ENCODE measurements at places on chromosomes 3 and 15.

- DNase-seq: no peak
Observed at GRCh38 chr15:74961616-74962015, 5.0 kb upstream of the RPP25 start.

- DNase-seq: no peak
Observed at GRCh38 chr3:174581558-174581957, 277.6 kb upstream of the NAALADL2 start.

DNA sequence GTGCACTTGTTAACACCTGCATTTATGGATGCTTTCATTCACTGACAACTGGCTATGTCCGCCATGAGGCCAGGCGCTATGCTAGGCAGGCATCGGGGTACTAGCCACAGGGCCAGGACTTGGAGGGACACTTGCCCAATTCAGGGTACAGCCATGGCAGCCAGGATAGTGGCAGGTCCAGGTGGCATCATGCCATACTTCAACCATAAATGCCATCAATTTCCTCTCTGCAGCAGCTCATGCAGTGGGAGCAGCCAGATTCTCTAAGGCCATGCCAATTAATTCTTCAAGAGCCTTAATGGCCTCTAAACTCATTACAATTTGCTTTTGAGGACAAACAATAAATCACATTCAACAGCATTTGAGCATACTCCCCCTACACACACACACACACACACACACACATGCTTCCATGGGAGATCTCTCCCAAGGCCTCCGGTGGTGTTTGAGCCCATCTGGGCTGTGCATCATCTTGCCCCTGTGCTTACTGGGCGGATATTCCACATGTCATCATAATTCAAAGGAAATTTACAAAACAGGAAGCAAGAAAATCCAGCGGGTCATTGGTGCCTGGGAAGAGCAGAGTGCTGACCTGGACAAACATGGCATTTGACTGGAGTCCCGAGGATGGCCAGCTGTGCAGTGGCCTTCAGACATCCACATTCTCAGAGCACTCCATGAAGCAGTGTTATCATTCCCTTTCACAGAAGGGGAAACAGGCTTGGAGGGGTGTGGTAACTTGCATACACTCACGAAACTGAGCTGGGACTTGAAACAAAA, 109.1 kb downstream of the IQSEC1 start:
- DNase-seq: no peak

- no peak for DNase-seq
Observed at GRCh38 chr3:58864480-58864879, 185.3 kb downstream of the CFAP20DC start.

- DNase-seq: no peak
Observed at GRCh38 chr3:32495609-32496008, 7.0 kb downstream of the CMTM6 start.

- peak; percentile 61 for DNase-seq
Observed at GRCh38 chr3:17183951-17184550, 299.3 kb downstream of the PLCL2 start.

- no peak for DNase-seq
Observed at GRCh38 chr3:71785532-71786216, 726 bp upstream of the PROK2 start.

DNA sequence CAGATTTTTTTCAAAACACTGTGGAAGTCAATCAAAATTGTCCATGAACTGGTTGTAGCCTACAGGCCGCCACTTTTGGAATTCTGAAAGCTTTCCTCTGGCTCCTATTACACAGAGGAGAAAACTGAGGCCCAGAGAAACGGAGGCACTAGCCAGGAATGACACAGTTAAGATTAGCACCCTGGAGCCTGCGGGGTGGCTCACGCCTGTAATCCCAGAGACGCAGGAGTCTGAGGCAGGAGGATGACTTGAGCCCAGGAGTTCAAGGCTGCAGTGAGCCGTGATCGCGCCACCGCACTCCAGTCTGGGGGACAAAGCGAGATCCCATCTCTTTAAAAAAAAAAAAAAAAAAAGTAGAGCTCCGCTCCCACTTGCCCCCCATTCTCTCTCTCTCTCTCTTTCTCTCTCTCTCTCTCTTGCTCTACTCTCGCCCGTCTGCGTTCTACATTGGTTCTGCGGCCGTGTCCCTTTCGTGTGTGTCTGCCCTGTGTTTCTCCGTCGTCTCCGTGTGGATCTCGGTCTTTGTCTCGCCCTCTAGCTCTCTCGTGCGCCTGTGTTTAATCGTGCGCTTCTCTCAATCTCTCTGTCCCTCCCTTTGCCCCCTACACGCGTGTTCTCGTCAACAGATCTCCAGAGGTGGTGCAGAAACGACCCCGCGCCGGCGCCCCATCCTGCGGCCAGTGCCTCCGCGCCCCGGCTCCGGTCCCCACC, 512 bp upstream of the TRH start:
- no peak for DNase-seq

- DNase-seq: no peak
Observed at GRCh38 chr3:47473391-47473790, 2.4 kb downstream of the SCAP start.

DNA sequence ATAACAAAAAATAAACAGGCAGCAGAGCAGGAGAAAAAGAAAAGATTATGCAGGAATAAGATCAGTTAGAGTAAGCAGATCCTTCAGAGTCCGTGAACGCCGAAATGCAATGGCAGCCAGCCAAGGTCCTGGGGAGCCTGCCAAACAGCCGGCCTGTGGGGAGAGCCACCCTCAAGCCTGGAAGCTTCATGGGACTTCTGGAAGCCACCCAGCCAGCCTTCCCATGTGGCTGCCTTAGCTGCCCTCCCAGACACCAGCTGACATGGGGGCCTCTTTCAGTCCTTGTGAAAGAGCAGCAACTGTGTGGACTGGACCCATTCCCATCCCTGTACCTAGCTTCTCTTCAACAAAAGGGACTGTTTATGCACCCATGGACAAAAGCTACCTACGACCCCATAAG, 64.9 kb upstream of the RAD18 start:
- peak; percentile 65 for DNase-seq

DNA sequence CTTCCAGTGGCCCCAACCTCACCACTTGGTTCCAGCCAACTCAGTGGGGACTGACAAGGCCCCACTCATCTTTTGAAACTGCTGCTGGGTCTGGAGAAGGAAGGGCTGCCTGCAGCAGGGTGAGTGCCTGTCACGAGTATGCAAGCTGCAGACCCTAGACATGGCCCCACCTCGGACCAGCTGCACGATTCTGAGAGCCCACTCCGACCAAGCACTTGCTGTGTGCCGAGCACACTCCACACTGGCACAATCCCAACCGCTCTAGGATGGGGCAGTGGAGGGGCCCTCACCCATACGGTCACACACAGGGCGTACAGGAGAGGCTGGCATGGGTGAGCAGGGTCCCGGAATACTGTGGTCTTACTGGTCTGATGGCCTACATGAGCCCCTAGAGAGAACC, 8.0 kb upstream of the PLXND1 start:
- no peak for DNase-seq

DNA sequence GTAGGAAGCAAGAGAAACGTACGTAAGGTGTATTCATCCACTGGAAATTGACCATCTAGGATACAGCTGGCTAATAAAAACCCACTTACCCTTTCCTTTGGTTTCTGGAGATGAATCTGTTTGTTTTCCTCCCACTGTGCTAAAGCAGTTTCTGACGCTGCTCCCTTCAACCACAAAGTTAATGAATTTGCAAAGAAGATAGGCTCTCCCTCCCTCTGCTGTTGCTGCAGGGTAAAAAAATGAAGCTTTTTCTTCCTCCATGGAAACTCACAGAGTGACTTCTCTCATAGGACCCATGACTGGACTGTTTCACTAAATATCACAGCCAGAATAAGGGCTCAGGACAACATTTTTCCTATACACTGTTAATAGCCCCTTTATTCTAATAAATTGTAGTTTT, 172.1 kb upstream of the LRRN1 start:
- DNase-seq: no peak

DNA sequence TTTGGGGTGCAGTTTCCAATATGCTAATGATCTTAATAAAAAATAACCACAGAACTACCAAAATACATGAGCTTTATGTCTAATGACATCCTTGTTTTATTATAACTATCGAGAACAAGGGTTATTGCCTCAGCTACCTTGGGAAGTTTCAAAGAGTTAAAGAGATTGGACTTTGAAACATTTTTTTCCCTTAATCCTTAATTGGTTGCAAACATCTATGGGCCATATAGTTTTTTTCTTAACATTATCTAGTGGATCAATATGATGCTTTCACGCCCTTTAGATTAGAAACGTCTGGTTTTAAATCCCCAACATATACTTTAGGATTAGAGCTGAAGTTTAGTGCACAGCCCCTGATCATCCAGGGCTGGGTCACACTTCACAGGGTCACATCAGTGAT, 219.2 kb upstream of the SGO1 start:
- no peak for DNase-seq

GRCh38 chr3:57756528-57757401, 656 bp downstream of the SLMAP start:
- peak; percentile 78 for DNase-seq

DNA sequence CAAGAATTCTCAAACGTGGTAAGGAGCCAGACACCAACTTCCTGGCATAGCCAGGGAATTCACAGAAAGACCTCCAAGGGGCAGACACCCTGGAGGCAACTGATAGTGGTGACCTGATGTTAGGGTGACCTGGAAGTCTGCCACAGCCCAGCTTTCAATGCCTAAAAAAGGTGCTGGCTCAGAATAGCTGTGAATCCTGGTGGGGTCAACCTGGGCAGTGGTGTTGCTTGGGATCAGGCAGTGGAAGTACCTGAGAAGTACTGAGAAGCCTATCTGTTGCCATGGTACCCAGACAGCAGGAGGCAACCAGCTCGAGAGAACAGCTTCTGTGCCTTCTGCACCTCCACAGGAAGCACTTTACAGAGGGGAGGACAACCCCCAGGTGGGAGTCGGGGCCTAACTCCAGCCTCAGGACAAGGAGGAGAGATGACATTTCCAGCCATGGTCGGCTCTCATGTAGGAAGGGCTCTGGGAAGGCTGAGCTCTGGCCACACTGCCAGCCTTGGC, 55.4 kb upstream of the LARS2 start:
- DNase-seq: no peak

DNA sequence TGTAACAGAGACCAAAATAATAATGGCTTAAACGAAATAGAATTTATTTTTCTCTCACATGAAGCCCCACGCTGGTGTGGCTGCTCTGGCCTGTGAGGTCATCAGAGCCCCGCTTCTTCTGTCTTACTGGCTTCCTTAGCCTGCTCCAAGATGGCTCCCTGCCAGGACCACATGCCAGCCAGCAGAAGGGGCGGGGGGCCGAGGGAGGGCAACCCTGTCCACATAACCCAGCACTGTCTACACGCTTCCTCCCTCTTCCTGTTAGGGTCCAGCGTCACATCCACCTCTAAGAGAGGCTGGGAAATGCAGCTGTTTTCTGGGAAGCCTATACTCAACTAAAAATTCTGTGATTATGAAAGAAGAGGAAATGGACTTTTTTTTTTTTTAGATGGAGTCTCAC, 107.9 kb upstream of the DLG1 start:
- DNase-seq: peak; percentile 50

DNA sequence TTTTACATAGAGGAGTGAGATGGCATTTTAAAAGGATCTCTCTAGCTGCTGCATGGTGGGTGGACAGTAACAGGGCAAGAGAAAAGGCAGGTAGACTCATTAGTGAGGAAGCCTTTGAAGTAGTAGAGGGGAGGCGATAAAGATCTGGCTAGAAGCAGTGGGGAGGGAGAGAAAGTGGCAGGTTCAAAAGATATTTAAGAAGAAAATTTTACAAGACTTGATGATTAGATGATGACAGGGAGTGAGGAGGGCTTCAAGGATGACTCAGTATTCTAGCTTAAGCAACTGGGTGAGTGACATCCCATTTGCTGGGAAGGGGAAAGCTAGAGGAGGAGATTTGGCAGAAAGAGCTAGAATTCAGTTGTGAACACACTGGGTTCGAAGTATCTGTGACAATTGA, 3.8 kb upstream of the BRPF1 start:
- DNase-seq: no peak

DNA sequence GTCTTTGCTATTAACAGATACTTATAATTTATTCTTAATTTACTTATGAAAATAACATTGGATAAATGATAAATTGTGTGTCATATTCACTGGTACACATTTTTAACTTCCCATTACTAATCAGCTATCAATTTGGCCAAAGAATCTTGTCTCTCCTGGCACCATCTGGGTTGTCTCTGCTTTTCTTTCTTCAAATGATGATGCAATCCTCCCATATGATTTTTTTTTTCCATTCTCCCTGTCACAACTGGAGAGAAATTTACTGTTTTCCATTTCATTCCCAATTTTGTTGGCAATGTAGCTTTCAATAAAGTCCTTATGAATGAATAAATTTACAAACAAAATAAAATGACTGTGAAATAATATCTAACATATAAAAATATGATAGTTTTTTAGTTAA, 743.7 kb upstream of the EPHA6 start:
- DNase-seq: no peak

- DNase-seq: no peak
Observed at GRCh38 chr3:140762746-140763145, 84.9 kb downstream of the TRIM42 start.

- DNase-seq: no peak
Observed at GRCh38 chr15:65611888-65612615, 1.1 kb upstream of the INTS14 start.

- DNase-seq: peak; percentile 22
Observed at GRCh38 chr3:10204921-10205320, 40.2 kb downstream of the IRAK2 start.

DNA sequence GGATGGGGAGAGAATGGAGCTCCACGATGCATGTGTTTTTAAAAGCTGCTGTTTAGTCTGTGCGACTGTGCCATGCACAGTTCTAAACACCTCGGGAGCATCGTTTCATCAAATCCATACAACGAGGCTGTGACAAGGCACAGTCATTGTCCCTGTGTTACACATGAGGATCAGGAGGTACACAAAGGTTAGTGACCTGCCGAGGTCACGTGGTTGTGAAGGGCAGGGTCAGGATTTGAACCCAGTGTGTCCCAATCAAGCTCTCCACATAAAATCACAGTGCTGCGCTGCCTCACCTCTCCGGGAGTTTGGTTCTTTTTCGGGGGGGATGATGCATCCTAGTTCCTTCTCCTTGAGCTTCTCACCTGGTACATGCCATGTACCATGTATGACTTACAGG, 18.7 kb upstream of the KIF23 start:
- DNase-seq: no peak

DNA sequence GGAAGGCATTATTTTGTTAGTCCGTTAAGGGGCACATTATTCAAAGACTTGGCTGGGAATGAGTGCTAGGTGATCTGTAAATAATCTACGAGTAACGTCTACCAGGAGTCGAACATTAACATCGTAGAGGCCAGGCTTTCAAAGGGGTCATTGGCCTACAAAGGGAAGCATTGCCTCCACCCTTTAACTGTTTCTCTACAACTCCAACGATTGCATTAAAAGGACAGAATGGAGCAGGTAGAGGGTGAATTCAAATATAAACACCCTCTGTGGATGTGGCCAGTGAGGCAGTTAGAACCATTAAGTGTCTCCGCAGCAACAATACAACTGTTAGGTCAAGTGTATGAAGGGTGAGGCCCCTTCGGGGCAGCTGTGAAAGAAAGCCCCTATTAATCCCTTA, 126.0 kb upstream of the LMOD3 start:
- no peak for DNase-seq

DNA sequence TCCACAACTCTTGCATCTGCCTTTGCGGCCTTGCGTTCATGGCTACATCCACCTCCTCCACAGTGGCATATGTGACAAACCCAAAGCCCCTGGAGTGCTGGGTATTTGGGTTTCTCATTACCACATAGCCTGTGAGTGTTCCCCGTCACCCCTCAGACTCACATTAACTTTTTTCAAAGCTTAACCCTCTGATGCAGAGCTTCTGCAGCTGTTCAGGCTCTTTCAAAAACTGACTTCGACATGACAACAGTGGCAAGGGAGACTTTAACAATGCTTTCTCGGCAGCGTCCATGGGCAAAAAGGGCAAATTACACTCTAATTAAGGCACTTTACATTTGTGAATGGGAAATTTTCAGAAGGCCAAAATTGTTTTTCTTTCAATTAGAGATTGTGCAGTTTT, 343.2 kb downstream of the UNC13C start:
- no peak for DNase-seq
